Caco-2 (cell line): ENCODE measurements at places on chromosomes 1 and 21.

DNA sequence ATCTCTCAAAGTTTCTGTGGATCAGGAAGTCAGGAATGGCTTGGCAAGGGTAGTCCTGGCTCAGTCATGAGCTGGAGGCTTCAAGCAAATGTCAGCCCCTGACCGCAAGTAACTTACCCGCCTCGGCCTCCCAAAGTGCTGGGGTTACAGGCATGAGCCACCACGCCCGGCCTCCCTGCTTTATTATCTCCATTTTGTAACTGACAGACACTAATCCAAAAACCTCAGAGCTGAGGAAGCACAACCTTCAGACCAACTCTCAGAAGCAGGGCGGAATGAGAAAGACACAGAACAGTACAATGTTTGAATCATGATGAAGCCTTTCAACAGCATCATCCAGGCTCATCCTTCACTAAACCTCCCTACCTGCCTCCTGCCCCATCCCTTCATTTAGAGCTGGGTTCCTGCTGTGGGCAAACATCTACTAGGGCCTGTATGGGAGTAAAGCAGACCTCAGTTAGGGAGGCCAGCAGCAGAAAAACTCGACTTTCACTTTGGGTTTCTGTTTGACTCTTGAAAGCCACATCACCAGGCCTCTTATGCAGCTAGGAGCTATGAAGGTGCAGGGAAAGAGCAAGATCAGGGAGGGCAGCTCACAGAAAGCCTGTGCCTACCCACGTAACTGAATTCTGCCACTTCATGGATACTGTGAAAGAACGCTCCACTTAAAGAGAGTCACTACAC, 84.4 kb upstream of the RAB4A start:
- no peak for DNase-seq

DNA sequence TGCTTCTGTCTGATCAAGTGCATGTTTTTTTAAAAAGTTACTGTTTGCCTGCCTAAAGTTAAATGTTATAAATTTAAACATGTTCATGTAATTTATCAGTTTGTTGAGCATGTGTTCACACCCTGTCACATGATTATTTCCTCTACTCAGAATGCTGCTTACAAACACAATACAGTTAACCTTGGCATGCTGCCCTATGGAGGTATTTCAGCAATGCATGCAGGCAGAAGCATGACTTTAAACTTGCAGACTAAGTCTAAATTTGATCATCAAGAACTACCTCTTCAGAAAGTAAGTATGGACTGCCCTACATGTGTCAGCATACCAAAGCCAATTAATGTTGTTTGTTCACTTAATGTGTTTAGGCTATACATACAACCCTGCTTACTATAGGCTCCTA, 161.6 kb downstream of the LRRC40 start:
- no peak for DNase-seq

DNA sequence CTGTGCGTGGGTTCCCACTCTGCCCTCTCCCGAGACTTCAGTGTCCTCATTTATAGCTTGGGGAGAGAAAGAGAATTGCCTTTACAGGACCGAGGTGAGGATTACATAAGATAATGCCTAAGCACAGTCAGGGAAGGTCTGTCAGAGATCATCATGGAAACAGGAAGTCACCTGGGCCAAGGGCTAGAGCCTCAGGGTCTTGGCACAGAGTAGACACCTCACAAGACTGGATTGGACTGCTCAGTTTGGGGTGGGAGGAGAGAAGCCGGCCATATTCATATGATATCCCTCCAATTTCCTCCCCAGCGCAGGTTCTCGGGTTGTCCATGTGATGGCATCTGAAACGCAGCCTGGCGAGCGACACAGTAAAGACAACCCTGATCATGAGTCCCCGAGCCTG, 3.8 kb downstream of the CNR2 start:
- DNase-seq = no peak

- peak; percentile 36 for DNase-seq
These were observed 1.5 kb downstream of the KIF1B start for GRCh38 chr1:10211805-10212410.

GRCh38 chr1:156813298-156813697, 3.4 kb downstream of the SH2D2A start:
- no peak for DNase-seq

DNA sequence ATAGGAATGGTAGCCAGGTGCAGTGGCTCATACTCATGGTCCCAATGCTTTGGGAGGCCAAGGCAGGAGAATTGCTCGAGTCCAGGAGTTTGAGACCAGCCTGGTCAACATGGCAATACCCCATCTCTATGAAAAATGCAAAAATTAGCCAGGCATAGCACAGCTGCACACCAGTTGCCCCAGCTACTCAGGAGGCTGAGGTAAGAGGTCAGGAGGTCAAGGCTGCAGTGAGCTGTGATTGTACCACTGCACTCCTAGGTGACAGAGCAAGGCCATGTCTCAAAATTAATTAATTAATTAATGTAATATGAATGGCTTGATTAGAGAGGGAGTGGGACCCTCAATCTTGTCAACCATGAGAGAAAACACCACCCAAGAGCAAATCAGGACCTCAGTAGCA, 198.7 kb upstream of the DUSP10 start:
- DNase-seq = no peak

DNA sequence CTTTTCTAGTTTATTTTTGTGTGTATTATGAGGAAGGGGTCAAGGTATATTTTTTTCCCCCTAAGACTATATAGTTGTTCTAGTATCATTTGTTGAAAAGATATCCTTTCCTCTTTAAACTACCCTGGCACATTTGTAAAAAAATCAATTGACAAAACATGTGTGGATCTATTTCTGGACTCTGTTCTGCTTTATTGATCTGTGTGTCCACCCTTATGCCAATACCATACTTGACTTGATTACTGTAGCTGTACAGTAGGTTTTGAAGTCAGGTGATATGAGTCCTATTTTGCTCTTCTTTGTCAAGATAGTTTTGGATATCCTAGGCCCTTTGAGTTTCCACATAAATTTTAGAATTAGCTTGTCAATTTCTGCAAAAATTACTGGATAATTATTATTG, 21.2 kb upstream of the SOX13 start:
- no peak for DNase-seq

GRCh38 chr1:89616844-89617627, 15.9 kb upstream of the LRRC8C start:
- DNase-seq = no peak

DNA sequence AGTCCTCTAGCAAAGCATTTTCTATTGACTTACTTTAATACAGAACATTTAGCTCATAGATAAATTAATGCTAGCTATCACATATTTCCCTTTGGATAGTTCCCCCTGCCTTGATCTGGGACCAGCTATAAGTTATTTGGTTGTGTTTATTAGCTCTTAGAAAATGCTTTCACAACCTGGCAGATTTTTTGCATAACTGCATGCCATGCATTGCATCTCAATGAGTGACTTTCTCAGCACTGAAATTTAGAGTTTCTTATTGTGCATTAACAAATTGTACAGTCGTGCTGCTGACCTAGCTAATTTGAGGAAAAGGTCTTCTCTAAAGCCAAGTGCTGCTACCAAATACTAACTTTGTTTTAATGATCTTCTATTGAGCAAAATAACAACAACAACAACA, 164.8 kb downstream of the PLPPR5 start:
- DNase-seq = no peak

DNA sequence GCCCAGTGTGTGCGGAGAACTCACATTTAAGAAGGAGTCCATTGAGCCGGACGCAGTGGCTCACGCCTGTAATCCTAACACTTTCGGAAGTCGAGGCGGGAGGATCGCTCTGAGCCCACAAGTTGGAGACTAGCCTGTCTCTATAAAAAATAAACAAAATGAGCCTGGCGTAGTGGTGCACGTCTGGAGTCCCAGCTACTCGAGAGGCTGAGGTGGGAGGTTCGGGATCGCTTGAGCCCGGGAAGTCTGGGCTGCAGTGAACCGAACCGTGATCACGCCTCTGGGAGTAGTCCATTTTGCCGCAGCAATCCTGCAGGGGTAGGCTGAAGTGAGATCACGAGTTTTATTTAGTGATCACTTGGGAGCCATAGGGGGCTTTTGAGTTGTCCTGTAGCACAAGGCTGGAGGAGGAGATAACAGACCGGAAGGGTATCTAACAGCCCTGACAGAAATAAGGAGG, 497 bp upstream of the FUCA1 start:
- peak; percentile 48 for DNase-seq

GRCh38 chr1:181763736-181764135, 280.4 kb downstream of the CACNA1E start:
- DNase-seq = no peak

- DNase-seq = no peak
These were observed 8.3 kb downstream of the NT5C1A start for GRCh38 chr1:39663559-39663958.

DNA sequence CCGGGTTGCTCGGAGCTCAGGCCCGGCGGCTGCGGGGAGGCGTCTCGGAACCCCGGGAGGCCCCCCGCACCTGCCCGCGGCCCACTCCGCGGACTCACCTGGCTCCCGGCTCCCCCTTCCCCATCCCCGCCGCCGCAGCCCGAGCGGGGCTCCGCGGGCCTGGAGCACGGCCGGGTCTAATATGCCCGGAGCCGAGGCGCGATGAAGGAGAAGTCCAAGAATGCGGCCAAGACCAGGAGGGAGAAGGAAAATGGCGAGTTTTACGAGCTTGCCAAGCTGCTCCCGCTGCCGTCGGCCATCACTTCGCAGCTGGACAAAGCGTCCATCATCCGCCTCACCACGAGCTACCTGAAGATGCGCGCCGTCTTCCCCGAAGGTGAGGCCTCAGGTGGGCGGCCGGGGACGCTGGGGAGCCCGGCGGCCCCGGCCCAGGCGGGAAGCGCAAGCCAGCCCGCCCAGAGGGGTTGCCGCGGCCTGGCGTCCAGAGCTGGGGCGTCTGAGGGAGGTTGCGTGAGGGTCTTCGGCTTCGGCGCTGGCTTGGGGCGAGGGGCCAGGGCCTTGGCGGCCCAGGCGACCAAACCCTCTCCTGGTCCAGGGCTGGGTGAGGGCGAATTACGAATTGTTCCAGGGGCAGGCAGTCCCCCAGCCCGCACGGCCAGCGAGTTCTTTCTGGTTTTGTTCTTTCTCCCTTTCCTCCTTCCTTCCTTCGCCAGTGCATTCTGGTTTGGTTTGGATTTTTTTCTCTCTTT, 805 bp downstream of the SIM2 start:
- peak; percentile 32 for DNase-seq

GRCh38 chr1:114549137-114549536, 32.3 kb downstream of the BCAS2 start:
- no peak for DNase-seq

- no peak for DNase-seq
These were observed 163.2 kb upstream of the CTTNBP2NL start for GRCh38 chr1:112232848-112233247.

DNA sequence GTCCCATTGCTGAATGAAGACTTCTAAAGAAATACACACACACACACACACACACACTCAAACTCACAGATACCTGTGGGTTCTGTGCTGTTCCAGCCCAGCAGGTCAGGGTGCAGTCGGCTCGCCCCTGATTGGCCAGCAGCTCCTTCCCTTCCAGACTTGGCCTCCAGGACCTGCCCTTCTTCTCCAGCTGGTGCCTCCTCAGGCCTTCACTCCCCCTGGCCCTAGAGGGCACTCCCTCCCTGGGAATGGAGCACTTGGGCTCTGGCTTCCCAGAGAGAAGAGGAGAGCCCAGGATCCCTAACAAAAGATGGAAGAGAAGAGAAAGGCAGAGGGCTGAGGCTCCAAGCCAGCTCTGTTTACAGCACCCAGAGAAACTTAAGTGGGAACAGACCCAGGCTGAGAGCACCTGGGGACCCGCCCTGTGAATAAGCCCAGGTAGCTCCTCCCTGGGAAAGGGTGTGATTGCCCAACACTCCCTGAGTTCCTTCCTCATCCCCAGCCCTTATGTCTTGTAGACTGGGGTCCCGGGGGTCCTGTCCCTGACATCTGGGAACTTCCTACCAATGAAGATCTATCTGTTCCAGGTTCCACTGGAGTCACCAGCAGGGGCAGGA, at the start of gene PGLYRP3:
Gene PGLYRP3 (minus strand): TSS at position 383 of the 617 bp plus-strand sequence. CDS start 2,287 bp downstream, outside the sequence.
- DNase-seq = peak; percentile 63

DNA sequence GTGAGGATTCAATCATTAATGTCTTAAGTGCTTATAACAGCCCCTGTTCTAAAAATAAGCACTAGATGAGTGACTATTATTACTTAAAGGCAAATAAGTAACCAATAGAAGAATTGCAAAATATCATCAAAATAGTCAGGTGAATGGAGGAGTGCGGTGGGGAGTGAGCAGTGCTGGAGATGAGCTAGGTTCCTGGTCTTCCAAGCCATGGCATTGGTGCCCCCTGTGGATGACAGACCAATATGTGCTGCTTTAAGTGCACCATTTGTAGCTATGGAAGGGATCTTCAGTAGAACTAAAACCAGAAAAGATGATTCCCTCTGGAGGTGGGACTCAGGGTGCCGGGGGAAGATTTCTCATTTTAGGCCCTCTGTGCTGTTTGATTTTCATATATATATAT, 46.1 kb upstream of the SLC30A1 start:
- peak; percentile 63 for DNase-seq

- no peak for DNase-seq
These were observed 197.5 kb upstream of the PTBP2 start for GRCh38 chr1:96524100-96524499.
